Liver (tissue), 10 donors: ENCODE measurements at places on chromosomes 2 and 18.

DNA sequence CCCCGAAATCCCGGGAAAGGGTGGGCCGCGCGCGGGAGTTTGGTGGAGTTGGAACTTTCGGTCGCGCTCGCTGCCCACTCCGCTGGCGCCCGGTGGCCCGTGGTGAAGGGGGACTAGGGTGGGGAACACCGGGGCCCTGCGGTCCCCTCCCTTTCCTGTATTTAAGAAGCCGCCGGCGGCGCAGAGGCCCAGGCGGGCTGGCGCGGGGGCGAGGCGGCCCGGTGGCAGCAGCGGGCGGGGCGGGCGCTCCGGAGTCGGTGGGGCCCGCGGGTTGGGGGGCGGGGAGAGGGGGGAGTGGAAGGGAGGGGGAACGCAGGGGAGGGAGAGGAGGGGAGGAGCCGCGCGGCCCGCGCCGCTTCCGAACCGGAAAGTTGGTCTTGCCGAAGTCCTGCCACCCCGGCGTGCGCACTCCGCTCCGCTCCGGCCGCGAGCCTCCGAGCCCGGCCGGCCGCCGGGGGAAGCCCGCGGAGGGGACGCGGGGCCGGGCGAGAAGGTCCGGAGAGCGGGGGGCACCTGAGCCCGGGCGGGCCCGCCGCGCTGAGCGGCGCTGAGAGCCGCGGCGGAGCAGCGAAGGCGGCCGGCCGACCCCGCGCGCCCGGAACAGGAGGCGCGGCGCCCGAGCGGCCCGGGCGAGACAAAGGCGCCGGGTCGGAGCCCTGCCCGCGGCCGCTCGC lies 425 bp upstream of the SALL3 start:
- DNase-seq = no peak

GRCh38 chr2:138881126-138881525 lies 100.9 kb upstream of the NXPH2 start:
- DNase-seq = no peak

- DNase-seq = no peak
Observed at GRCh38 chr2:214575030-214575429, 164.2 kb downstream of the VWC2L start.

DNA sequence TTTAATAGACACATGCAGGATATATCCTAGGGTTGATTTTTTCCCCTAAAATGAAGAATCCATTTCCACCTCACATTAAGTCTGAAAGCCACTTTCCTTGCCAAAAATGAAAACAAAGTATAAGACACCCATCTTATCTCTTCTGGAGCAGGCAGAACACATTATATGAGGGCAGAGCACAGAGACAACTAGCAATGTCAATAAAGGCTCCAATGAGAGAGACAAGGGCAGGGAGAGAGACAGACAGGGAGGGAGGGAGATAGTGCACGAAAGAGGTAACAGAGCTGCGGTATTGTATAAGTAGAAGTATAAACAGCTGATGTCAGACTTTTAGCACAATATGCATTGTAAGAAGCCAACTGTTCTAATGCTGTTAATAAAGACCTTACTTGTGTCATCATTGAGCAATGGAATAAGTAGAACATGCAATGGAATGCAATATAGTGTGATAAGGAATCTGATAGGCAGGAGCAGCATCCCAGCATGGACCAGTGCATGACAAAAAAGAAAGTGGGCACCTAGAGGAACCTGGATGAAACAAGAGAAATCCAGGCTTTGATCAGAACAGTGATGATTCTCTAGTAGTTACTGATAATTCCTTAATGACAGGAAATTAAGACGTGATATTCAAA lies 150.6 kb upstream of the TCF4 start:
- DNase-seq = no peak

DNA sequence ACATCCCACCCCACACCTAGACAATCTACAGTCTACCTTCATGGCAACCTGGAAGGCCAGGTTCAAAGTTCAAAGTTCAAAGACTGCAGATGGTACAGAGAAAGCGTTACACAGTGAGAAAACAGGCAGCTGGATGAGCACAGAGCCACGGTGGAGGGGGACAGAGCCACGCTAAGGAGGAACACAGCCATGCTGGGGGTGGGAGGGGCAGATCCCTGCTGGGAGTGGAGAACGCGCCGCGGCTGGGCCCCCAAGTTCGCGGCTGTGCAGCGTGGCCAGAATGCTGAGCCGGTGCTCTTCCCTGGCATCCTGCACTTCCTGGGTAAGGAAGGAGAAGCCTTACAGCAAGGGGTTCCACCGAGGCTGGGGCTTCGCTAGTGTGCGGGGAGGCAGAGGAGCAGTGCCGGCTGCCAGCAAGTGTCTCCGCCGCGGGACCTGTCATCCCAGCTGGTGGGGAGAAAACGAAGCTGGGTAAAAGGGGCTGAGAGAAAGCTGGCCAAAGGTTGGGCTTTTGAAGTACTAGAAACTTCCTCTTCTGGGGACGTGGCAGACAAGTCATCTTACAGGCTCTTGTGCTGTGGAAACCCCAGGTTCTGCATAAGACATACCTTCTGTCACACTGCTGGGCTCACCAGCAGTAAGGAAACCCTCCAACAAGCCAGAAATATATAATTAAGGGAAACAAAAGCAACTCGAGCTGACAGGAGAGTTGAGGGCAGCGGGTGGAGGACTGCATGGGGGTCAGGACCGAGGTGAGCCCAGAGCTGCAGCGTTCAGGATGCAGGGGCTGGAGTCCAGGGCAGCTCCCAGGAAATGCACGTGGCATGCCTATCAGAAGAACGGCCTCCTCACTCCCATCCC lies 115.5 kb downstream of the HDAC4 start:
- no peak for DNase-seq

- no peak for DNase-seq
Observed at GRCh38 chr2:31071741-31072140, 66.5 kb downstream of the GALNT14 start.

DNA sequence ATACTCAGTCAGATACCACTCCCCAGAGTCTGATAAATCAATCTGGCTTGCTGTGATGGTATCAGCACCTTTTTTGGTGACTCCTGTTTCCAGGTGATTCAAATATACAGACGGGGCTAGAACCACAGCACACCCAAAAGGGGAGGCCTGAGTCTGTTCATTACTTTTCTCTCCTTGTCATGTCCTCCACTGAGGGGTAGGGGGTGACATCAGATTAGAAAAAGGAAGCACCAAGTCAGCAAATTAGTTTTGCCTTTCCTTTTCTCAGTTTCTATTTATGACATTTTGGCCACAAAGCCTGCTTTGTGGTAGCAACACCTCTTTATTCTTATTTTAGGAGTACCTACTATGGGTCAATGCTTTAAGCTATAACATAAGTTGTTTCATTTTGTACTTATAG lies 127.4 kb downstream of the CCDC102B start:
- DNase-seq = no peak

GRCh38 chr18:13762690-13763439 lies 36.4 kb downstream of the RNMT start:
- no peak for DNase-seq

DNA sequence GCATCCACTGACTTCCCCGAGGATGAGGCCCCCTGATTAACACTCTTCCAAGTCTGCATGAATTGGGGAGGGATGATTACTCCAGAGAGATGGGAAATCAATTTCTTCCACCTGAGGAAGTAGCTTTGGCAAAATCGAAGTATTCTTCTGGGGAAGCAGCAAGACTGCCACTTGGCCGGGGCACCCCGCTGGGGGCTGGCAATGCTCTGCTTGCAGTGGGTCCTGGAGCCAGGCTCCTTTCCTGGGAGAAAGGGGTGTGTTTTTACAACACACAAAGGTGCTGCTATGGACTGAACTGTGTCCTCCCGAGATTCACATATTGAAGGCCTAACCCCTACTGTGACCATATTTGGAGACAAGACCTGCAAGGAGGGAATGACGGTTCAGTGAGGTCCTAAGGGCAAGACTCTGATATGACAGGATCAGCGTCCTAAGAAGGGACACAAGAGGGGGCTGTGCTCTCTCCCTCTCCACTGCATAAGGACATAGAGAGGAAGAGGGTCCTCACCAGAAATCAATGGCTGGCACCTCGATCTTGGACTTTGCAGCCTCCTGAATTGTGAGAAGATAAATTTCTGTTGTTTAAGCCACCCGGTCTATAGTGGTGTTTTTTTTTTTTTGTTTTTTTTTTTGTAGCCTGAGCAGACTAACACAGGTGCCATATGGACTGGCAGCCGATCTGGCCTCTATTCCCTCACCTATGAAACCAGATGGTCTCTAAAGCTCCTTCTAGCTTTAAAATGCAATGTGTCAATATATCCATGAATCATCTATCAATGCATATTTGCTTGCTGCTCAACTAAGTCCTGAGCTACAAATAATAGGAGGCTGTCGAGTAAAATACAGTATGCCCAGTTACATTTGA lies 3.6 kb upstream of the SMARCAL1 start:
- no peak for DNase-seq

GRCh38 chr18:55576001-55576400 lies 12.0 kb downstream of the TCF4 start:
- DNase-seq = no peak

GRCh38 chr2:27000228-27000627 lies 29.8 kb downstream of the MAPRE3 start:
- DNase-seq = no peak

DNA sequence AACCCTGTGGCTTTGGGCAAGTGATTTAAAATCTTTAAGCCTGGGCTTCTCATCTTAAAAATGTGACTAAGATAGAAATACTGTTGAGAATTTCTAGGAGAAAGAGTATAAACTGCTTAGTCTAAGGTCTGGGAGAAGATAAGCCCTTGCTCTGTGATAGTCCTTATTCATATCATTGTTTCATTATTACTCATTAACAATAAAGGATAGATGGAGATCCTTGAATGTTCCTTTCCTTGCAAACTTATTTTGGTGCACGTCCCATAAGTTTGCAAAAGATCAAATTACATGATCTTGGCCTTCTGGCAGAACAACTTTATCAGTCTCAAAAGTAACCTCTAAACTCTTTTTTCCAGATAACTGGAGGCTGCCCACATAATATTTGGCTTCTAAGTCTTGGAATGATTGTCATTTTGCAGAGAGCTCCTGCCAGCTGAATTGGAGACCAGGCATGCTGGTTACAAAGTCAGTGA lies 138.3 kb downstream of the FAM124B start:
- DNase-seq = no peak

DNA sequence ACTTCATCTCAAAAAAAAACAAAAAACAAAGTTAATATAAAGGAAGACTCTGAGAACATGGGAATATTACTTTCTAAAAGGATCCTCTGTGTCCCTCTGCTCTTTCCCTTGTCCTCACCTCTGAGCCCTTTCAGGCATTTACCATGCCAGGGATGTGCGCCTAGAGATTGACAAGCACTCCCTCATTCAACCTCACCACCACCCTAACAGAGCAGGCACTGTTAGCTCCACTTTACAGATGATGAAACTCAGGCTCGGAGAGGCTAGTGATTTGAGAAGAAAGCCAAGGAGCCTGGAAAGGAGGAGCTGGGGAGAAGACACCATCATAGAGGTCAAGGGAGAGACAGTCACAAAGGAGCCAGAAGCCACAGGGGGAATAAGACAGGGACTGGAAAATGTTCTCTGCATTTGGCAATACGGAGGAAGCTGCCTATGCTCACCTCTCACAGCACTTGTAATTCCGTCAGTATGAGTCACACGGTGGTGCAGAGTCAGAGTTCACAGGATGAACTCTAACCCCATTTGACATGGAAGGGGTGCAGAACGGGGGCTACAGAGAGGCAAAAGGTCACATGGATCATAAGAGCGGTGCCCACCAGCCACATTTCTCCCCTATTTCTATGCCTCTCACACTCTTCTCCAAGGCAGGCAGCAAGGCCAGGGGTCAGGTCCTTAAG lies 101.8 kb upstream of the NFU1 start:
- DNase-seq = no peak

- no peak for DNase-seq
Observed at GRCh38 chr18:61980355-61980754, 87.5 kb upstream of the RNF152 start.

GRCh38 chr2:191064590-191064989 lies 50.6 kb upstream of the STAT1 start:
- no peak for DNase-seq
